DMS153 (cell line): ENCODE measurements at places on chromosomes 3 and 15.

DNA sequence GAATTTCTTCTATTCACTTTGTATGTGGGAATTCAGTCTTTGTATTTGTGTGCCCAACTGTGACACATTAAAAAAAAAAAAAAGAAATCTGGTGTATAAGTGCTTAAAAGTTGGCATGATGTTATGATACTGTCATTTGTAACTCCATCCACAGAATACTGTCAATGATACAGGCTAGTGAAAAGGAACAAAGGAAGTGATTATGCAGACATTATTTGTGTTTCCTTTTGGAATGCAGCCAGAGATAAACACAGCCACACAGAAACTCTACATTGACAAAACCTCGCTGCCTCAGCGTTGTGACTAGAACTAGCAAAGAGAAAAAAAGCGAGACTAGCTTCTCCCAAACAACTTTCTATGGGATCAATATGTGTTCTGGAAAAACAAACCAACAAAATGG, 519.2 kb upstream of the AGTR1 start:
- DNase-seq: peak; percentile 78

- no peak for DNase-seq
Observed at GRCh38 chr15:38228618-38229017, 24.0 kb upstream of the SPRED1 start.

- DNase-seq: no peak
Observed at GRCh38 chr3:20074226-20075063, 34.2 kb downstream of the KAT2B start.

- no peak for DNase-seq
Observed at GRCh38 chr15:69976366-69976994, 121.2 kb downstream of the TLE3 start.

GRCh38 chr3:154034797-154035330, 86.3 kb upstream of the ARHGEF26 start:
- DNase-seq: no peak

GRCh38 chr3:29789686-29790085, 508.8 kb downstream of the RBMS3 start:
- no peak for DNase-seq

- no peak for DNase-seq
Observed at GRCh38 chr3:185040425-185040824, 112.4 kb downstream of the C3orf70 start.

GRCh38 chr15:99450896-99451358, 114.9 kb upstream of the MEF2A start:
- DNase-seq: peak; percentile 9

GRCh38 chr3:38000965-38001455, 10.4 kb downstream of the VILL start:
- no peak for DNase-seq

DNA sequence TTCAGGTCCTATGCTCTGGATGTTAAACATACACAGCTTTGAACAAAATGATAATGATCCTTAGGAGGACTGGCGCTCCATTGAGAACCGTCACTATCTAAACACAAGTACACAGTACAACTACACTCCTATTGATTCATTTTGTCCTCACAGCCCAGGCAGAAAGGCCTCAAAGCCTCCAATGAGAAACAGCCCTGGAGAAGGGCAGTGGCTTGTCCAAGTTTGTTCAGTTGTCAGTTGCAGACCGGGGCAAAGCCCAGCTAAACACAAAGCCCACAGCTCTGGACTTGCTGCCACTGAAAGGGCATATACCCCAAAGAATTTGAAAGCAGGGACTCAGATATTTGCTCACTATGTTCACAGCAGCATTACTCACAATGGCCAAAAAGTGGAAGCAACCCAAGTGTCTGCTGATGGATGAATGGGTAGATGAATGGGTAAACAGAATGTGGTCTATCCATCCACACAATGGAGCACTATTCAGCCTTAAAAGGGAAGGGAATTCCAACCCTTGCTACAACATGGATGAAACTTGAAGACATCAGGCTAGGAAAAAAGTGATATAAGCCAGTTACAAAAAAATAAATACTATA, 34.7 kb downstream of the NUP210 start:
- DNase-seq: no peak

- no peak for DNase-seq
Observed at GRCh38 chr3:9349321-9350117, 13.3 kb upstream of the THUMPD3 start.

DNA sequence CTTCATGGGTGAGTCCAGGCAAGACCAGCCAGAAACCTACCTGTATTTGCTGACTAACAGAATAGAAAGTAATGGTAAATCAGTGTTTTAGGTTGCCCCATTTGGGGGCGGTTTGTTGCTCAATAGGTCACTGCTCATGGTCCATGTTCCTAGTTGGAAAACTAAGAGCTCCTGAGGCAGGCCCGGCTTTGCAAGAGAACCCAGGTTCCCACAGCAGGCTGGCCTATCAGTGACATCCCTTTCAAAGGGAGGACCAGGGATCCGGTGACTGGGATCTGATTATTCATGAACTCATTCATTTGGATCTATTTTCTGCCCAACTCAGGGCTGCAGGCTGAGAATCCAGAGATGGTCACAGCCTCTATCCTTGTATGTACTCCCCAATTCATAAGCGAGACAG, 163.9 kb downstream of the WNT7A start:
- DNase-seq: no peak

DNA sequence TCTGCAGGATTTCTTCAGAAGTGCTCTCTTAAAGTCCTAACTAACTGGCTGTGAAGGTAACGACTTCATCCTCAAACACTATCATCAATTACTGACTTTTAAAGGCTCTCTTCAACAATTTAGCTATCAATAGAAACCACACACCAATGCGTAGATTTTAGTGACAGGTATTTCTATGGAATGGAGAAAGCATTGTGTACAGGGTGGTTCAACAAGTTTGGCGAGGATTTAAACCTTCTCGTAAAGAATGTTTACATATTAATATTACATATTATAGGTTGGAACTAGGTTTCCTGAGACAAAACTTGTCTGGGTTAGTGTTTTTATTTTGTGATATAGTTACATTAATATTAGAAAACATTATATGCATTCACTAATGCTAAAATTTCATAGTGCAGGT, 233.6 kb downstream of the CHL1 start:
- no peak for DNase-seq

DNA sequence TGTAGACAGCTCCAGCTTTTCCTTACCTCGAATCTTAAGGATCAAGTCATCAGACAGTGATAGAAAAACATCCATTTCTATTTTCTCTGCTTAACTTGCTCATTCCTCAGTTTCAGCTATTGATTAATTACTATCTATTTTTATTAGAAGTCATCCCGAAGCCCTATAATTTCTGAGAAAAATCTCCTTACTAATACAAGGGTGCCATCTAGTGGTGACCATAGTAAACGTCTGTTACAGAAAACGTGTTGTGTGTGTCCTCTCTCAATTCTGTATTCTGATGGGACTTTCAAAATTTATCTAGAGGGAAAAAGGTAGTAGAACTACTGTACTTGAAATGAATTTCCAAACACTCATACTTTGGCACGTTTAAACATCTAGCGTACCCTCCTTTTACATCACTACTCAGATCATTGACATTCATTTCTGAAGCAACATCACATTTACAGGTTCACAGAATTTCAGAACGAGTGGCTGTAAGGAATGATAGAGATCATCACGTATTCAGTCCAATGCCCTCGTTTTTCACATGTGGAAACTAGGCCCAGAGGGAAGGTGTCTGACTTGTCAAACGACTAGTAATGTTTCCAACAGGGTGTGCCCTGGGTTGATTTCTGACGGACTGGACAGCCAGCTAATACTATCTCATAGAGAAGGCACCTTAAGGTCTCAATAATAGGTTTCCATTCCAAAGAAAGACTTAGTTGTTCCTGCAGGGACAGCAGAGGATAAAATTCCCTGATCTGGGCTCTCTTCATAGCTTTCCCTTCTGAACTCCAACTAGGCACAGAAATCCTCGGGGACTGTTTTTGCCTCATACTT, 25.6 kb downstream of the HACD2 start:
- peak; percentile 4 for DNase-seq

- DNase-seq: no peak
Observed at GRCh38 chr3:65677486-65678010, 361.2 kb downstream of the MAGI1 start.

DNA sequence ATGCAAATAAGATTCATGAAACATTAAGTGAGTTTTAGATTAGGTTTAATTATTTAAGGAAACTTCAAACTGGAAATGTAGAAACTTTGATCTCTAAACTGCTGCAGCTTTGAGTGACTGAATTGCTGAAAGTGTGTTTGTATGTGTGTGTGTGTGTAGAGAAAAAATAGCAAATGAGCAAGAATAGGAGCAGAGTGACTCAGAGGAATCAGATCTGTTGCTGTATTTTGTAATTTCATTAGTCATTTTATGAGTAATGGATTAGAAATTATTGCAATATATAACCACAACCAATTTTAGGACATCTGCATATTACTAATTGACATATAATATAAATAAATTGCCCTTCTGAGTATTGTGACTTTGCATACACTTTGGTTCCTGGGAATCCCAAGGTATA, 52.8 kb upstream of the SLC9A9 start:
- no peak for DNase-seq

DNA sequence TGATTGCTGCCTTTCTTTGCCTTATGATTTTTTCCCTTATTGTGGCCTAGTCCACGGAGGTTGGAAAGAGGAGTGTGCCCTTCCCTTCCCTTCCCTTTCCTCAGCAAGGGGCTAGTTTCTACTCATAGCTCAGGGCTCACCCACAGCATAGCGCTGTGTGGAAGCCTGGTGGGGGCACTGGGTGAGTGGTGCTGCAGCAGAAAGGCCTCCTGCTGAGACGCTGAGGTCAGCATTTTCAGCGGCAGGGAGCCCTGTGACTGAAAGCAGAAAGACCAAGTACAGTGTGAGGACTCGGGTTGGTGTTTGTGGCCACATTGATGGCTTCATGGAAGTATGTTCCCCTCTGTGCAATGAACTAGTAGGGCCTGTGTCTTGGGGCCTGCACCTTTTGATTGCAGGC, 21.9 kb downstream of the CACNA1D start:
- no peak for DNase-seq

DNA sequence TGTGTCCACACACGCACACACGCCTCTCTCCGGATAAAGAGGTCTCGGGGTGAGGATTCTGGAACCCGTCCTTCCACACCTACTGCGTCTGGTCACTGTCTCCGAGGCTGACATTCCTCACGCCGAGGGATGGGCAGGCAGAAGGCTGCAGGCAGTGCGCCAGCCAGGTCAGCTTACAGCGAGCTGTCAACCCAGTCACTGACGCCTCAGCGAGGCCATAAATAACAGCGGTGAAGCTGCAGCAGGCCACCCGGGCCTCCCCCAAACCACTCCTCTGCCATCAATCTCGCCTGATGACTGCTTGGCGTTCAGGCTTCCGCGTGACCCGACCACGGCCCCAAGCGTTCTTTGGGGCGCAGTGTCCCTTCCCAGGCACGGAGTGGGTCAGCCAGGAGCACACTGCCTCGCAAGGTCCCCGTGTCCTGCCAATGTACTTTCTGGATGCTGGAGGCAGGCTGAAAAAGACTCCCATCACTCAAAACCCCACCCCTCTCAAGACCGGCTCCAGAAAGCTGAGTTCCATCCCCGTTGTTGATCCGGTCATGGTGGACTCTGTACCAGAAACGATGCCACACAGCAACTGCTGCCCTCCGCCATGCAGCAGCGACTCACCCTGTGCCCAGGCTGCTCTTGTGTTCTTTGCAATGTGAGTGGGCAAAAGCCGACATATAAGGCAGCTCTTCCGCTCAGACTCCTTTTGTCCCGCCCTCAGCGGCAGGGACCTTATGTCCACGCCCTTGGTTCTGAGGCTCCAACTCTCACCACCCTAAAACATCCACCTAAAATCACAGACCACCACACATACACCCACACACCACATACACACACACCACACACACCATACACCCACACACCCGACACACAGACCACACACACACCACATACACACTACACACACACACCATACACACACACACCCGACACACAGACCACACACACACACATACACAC, 27.1 kb downstream of the CPN2 start:
- DNase-seq: no peak

GRCh38 chr3:152452318-152452717, 183.6 kb downstream of the MBNL1 start:
- DNase-seq: no peak

DNA sequence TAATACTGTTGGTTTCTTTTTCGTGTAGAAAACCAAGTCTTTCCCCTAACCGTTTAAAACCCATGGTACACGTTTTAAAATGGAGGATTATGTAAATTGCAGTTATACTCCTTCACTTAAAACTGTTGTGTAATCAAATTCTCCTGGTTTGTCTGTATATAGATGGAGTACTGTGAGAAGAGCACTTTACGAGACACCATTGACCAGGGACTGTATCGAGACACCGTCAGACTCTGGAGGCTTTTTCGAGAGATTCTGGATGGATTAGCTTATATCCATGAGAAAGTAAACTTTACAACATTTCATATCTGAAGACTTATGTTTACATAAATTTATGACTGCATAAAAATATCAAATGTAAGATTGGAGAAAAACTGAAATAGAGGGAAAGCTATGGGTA, 51.2 kb downstream of the SRP14 start:
- DNase-seq: no peak

DNA sequence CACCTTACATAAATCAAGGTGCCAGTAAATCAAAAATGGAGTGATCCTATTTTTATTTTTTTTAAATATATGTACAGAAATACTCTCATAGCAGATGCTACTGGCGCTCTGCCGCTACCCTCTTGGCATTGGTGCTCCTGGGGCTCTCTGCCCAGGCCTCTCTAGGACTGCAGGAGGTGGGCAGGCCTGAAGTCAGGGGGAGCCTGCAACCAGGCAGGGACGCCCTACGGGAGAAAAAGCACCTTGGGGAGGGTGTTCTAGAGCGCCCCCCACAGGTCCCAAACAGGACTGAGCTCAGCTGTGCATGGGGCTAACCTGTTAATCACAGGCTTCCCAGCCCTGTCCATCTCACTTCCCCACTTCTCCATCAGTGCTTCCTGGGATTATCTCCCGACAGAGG, 192.5 kb downstream of the SHQ1 start:
- DNase-seq: no peak

- no peak for DNase-seq
Observed at GRCh38 chr3:16056217-16056616, 118.3 kb upstream of the GALNT15 start.

DNA sequence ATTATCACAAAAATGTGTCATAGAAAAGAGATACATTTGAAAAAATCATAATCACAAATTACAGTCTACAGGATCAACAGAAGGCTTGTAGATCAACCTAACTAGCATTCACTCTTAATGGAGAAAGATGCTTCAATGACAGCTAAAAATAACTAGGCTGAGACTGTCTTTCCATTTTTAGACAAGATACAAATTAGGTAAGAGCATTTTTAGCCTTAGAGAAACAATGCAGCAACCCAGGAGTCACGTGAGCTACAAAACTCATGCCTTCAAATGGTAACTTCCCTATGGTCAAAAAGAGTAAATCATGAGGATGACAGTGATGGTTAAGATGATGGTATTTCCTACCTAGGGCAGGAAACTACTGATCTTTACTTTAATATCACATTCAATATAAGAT, 415.4 kb downstream of the MAGI1 start:
- DNase-seq: no peak

GRCh38 chr3:33380653-33381052, 59.6 kb downstream of the UBP1 start:
- no peak for DNase-seq
